Stimulated activated CD8-positive, alpha-beta memory T cell treated with anti-CD3 and anti-CD28 coated beads, Interleukin-7, amount 100 ng/mL, for 48 hours (primary cell): ENCODE measurements at places on chromosomes 5 and 9.

DNA sequence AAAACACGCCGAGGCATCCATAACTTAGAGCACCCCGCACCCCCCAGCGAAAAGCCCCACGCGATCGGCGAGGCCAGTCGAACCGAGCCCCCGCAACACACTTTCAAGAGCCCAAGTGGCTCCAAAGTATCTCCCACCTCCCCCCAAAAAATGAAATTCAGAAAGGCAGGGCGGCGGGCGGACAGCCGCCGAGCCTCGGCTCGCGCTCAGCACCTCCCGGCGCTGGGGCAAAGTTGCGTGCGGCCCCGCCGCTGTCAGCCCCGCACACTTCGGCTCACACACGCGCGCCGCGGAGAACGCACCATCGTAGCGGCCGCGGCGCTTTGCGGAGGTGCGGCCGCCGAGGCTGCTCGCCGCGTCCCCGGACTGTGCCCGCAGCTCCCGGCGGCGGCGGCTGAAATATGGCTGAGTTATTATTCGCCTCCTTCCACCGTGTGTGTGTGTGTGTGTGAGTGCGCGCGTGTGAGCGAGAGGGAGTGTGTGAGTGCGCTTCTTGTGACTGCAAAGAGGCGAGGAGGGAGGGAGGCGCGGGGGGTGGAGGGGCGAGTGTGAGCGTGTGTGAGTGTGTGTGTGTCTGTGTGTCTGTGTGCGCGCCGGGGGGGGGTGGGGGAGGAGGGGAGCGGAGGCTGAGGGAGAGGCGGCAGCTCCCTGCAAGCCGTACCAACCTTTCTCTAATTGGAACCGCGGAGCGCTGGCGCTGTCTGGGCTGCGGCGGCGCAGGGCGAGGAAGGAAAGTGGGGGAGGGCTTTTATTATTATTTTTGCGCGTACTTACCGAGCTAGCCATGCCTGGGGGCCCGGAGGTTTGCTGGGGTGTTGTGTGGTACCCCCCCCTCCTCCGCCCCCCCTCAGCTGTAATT is 599 bp downstream of the MLLT3 start:
- no peak for DNase-seq

DNA sequence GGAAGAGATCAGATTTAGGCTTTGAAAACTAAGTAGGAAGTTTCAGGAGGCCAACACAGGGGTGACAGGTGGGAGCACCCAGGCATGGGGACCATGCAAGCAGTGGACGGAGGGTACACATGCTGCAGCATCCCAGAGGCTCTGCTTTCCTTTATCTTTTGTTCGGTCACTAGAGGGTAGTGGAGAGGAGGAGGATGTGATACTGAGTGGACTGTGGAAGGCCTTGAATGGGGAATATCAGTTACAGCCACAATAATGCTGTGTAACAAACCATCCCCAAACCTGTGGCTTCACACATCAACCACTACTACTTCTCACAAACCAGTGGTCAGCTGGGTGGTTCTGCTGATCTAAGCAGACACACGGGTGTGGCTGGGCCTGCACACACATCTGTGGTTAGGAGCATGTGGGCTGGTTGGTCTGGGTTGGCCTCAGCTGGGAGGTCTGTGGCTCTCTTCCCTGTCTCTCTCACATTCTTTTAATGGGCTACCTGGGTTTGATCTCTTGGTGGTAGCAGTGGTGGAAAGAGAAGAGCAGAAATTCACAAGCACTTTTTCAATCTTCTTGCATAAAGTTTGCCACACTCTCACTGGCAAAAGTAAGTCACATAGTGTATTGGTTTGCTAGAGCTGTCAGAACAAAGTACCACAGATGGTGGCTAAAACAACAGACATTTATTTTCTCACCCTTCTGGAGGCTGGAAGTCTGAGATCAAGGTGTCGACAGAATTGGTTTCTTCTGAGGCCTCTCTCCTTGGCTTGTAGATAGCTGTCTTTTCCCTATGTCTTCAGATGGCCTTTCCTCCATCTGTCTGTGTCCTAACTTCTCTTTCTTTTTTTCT is 238.7 kb downstream of the AGTPBP1 start:
- DNase-seq: no peak

DNA sequence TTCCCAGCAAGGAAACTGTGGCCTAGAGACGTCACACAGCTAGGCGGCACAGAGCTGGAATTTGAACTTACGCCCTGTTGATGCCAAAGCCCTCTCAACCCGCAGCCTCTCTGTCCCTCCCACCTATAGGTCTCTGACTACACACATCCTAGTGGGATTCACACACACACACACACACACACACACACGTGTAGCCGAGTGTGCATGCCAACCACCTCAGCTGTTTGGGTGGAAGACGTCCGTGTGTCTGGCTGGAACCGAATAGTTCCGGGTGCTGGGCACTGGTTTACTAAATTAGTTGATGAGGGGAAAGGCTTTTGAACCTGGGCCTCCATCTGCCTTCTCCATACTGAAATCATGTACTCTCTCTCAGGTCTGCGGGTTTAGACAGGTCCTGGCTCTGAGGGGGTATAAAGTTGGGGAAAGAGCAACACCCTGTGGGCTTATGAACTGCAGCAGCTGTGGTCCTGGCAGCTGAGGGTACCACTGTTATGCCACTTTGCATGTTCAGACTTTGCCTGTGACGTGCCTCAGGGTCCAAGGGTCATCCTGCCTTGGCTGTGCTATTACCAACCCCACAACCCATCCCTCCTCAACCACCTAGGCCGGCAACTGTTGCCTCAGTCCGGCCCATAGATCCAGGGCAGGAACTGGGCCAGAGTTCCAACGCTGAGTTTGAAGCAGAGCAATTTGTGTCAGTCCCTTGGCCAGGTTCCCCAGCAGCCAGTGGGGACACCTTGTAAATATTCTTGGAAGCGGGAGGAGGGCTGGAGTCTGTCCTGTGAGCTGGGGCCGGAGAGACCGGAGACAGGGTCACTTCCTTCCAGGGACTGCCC is 50.5 kb downstream of the PSD2 start:
- no peak for DNase-seq

- DNase-seq: no peak
Measured at GRCh38 chr9:109316207-109316640, 4.6 kb downstream of the EPB41L4B start.

DNA sequence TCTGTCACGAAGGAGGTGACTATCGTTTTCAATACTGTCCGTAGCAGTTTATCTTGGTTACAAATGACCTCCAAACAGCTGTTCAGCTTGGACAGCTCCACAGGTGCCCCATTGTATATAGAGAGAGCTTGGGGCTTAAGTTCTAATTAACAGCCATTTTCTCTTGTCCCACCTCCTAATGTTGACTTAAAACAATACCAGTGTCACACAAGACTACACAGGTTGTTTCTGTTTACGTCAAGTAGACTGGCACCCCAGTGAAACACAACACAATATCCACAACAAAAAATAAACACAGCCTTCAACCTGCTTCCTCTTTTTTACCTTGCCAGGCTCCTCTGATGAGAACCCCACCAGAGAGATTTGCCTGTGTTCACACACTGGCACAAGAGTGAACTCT is 39.8 kb upstream of the TLE1 start:
- no peak for DNase-seq
